ENCODE measurements at places on chromosomes 3 and 15. TPM values are rescaled to one million over a fixed set of nuclear protein-coding genes. Genes with fewer than 3 reads are reported as not detected.

The NR2E3 gene
- total RNA-seq: 0.26 TPM

- DNase-seq: no peak
These were observed 863.2 kb downstream of the GBE1 start for GRCh38 chr3:80898211-80898610.

DNA sequence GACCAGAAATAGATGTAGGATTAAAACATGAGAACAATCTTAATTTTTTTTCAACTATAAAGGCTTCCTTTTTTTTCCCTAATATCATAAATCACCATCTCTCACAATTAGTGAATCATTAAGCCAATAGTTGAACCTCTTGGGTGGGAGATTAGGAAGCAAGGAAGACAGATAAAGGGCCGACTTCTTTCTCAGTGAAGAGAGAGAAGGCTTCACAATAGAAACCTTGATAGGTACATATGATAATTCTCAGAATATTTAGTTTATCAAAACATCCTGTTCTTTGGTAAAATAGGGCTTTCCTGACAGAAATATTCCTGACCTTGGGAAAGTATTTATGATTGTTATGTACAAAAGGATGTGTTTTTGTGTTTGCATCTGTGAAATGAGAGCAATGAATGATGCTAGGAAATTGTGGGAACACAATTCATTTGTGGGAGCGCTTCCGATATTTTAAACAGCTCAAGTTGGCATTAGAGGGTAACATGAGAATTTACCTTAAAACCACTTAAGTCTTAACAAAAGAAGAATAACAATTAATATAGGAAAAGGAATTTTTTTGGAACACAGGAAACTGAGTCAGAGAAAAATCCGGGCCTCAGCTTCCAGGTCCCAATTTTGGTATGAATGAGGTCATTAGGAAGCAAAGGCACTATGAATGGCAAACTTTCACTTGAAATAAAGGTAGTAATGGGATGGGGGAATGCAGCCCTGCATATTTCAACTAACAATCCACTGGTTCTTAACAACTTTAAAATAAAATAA lies 263.2 kb upstream of the TGFBR2 start:
- DNase-seq: peak; percentile 63

GRCh38 chr15:59885832-59886231 lies 118.3 kb upstream of the FOXB1 start:
- DNase-seq: peak; percentile 94

DNA sequence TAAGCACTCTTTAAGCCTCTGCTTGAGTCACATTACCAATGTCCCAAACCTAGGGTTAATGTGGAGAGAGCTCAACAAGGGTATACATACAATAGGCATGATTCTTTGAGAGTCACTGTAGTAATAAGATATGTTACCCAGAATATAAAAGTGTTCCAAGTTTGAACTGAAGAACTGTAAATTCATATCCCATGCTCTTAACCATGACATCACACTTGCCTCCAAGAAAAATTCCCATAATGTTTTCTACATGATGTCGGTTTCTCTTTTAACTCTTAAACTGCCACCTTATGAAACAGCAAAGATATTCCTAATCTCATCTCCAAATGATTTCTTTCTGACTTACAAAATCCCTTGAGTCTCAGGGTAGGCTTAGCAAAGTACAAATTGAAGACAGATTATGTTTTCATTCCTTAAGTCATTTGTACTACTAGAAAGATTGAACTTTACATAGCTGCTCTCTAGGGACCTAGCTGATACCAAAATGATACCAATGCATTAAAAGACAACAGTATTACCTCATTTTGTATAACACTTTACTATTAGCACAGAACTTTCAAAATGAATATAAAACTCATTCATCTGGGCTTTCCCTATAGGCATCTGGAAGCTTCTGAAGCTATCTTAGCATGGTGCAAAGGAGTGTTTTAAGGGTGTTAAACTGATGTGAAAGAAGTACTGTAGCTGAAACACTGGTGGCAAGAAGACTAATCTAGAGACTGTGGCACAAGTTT lies 127.1 kb downstream of the KCNMB2 start:
- DNase-seq: peak; percentile 3

DNA sequence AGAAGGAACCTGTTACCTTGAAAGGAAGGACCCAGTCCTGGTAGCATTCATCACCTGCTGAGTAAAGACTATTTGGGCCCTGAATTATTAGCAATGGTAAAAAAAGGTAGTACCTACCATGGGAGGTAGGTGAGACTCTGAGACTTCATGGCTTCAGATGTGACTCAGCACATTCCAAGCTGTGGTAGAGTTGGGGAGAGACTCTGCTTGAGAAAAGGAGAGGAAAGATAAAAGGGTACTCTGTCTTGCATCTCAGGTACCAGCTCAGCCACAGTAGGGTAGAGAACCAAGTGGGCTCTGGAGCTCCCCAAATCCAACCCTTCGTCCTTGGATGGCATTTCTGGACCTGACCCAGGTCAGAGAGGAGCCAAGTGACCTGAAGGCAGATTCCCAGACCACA lies 430.4 kb downstream of the TBL1XR1 start:
- peak; percentile 77 for DNase-seq

Measured in bronchial epithelial cell (primary cell).